Substantia nigra (tissue), 51 donors: ENCODE measurements at places on chromosomes 4 and X.

GRCh38 chr4:153374442-153374841, 30.0 kb downstream of the MND1 start:
- no peak for DNase-seq

DNA sequence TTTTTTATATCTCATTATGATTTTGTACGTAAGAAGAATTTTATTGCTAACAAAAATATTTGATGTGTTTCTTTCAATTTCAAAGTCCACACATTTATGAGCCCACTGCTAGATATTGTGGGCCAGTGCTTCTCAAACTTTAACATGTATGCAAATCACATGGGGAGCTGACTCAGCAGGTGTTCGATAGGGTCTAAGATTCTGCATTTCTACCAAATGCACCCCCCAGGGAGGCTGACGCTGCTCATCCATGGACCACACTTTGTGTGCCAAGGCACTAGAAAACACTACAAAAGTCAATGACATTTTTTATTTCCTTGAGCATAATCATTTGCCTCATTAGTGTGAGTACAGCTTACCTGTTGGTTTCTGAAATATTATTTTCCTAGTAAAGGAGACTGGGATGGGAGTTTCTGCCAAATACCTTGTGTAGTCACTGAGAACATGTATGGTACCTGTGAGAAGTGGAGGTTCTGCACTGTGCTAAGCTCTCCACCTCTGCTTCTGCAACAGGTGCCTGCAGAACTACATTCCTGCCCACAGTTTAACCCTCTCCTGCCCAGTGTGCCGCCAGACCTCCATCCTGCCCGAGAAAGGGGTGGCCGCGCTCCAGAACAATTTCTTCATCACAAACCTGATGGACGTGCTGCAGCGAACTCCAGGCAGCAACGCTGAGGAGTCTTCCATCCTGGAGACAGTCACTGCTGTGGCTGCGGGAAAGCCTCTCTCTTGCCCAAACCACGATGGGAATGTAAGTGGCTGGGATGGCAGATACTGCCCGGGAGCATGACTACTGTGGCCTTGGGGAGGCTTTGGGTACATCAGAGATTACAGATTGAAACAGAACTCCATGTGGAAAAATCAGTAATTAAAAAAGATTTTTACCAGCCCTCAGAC, 68.9 kb upstream of the MND1 start:
- DNase-seq, result no peak

- no peak for DNase-seq
Observed at GRCh38 chrX:2462074-2462473, 38.7 kb downstream of the DHRSX start.

- no peak for DNase-seq
Observed at GRCh38 chr4:123825596-123826291, 429.1 kb downstream of the SPRY1 start.

DNA sequence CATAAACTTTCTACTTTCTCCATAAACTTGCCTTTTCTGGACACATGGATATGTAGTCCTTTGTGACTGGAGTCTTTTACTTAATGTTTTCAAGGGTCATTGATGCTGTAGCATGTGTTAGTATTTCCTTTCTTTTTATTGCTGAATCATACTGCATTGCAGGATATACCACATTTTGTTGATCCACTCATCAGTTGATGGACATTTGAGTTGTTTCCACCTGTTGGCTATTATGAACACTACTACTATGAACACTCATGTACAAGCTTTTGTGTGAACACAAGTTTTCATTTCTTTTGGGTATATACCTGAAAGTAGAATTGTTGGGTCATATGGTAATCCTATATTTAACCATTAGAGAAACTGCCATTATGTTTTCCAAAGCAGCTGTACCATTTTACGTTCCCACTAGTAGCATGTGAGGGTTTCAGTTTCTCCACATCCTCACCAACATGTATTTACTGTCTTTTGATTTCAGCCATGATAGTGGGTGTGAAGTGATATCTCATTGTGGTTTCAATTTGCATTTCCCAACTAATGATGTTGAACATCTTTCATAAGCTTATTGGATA, 26.3 kb upstream of the GPM6B start:
- DNase-seq, result no peak
